Stimulated activated CD4-positive, alpha-beta T cell treated with anti-CD3 and anti-CD28 coated beads, Interleukin-12 subunit alpha, Interleukin-12 subunit beta, amount 100 ng/mL, for 48 hours (primary cell): ENCODE measurements at places on chromosomes 16 and 17.

GRCh38 chr16:86668136-86668910 lies 90.0 kb downstream of the FOXL1 start:
- no peak for DNase-seq

DNA sequence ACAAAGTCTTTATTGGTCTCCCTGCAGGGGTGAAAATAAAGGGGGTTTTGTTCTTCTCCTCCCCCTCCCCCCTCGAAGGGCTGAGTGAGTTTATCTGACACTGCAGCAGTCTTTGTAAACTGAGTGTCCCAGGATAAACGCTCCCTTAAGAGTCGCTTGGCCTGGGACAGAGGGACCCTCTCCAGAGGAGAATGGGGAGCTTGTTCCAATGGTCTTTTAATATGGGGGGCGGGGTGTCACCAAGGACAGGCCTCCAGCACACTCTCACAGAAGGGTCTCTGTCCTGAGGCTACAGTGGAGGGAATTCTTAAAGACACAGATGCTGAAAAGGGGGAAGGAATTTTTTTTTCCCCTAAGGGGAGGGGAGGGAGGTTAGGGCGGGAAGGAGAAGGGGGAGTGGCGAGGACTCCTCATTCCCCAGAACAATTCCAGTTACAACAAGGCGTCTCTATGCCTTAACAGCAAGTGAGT lies 455.5 kb downstream of the SOX9 start:
- no peak for DNase-seq

DNA sequence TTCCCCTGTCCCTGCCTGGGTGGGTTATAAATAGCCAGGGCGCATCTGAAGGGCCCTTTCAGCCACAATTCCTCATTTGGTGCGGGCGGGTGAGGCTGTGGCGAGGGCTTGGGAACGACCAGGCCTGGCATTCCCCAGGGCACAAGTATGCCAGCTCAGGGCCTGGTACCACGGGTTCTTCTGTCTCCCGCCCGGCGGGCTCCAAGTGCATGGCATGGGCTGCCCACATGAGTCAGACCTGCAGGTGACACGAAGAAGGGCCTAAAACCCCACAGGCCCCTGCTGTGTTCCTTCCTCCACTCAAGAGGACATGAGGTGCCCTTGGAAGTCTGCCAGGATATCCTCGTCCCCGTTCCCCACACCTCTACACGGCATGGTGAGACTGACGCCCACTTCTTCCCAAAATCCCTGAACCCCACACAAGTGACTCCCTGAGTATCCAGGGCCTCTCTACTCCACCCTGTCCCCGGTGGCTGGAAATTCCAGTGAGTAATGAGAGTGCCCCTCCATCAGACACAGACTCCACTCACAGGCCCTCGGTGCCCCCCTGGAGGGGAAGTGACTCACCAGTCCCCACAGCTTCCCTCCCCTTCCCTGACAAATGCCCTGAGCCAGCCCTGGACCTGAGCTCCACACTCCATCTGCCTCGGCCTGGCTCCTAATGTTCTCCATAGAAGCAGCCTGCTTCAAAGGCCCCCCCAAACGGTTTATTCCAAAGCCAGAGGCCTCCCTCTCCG lies 68.8 kb downstream of the ABR start:
- no peak for DNase-seq

- DNase-seq: no peak
Measured at GRCh38 chr16:24670623-24671454, 58.6 kb upstream of the TNRC6A start.

DNA sequence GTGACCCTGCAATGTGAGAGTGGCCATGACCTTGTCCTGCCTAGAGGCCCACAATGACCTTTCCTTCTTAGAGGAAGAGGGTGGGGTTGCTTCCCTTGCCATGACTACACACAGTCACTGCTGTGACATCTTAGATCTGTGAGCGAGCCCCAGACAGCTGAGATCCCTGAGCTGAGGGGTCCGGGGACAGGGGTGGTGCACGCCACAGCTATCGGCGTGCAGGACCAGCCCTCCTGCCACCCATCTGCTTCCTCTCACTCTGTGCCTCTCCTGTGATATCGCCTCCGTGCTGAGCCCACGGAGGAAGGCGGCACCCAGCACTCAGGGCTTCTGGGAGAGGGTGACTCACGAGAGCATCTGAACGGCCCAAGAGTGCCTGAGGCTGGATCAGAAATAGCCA lies 35.2 kb downstream of the KIAA0513 start:
- DNase-seq: no peak

DNA sequence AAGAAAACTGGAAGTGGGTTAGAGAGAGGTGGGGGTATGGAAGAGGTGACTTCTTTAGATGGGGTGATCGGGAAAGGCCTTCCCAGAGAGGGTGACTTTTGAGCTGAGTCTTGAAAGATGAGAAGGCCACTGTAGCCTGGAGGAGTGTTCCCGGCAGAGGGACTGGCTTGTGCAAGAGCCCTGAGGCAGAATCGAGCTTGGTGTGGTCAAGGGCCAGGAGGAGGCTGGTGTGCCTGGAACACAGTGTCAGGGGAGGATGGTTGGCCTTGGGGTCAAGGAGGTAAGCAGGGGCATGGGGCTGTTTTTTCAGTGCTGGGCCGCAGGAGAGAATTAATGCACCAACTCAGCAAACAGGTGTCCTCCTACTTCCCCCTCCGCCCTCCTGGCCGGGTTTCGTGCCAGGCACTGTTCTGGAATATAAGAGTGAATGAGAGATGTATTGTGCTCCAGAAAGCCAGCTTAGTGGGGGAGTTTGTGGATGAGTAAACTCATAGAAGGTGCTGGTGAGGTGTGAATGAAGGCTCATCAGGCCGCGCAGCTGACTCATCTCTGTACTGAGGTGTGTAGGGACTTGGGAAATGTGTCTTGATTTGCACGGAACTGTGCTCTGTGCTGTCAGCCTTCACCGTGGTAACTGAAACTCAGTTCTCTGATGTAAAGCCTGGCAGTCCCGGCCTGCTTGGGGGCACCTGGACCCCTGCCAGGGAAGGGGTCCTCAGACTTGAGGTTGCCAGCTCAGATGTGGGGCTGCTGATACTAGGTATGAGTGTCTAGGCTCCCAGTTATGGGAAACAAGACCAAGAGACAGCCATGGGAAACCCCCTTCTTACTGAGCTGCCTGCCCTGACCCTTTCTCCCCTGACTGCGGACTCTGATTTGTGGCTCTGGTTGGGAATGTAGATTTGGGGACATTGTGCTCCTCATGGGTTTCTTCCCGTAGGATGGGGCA lies 15.3 kb downstream of the KSR1 start:
- peak; percentile 79 for DNase-seq

- no peak for DNase-seq
Measured at GRCh38 chr17:54172985-54173316, 350.2 kb downstream of the KIF2B start.

DNA sequence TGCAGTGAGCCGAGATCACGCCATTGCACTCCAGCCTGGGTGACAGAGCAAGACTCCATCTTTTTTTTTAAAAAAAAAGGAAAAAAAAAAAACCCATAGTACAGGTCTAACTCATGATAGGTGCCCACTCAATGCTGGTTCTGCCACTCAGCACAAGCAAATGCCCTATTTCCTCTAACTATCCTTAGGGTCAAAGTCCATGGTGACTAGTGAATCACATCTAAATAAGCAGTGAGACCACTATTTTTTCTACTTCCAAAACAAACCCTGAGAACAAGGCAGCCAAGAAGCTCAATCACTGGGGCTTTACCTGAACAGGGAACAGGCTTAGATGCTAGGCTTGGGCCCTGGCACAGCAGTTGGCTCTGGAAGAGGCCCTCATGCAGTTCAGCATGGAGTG lies 3.4 kb downstream of the BLTP2 start:
- DNase-seq: no peak

- no peak for DNase-seq
Measured at GRCh38 chr16:12763517-12763916, 40.2 kb downstream of the CPPED1 start.

GRCh38 chr16:80899809-80900592 lies 95.6 kb upstream of the CDYL2 start:
- DNase-seq: no peak

- no peak for DNase-seq
Measured at GRCh38 chr16:10663146-10663545, 31.6 kb downstream of the TEKT5 start.

GRCh38 chr17:78613416-78613815 lies 36.2 kb upstream of the DNAH17 start:
- no peak for DNase-seq

DNA sequence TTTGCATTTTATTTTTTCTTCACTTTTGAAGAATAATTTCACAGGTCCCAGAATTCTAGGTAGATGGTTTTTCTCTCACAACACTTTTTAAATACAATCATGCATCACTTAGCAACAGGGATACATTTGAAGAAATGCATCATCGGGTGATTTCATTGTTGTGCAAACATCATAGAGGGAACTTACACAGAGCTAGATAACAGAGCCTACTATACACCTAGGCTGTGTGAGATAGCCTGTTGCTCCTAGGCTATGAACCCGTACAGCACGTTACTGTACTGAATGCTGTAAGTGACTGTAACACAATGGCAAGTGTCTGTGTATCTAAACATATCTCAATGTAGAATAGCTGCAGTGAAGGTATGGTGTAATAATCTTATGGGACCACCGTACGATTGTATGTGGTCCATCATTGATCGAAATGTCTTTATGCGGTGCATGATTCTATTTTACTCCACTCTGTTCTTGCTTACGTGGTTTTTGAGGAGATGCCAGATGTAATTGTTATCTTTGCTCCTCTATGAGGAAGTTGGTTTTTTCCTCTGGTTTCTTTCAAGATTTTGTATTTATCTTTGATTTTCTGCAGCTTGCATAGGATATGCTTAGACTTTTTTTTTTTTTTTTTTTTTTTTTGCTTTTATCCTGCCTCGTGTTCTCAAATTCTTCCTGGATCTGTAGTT lies 35.5 kb upstream of the TMEM92 start:
- DNase-seq: no peak

GRCh38 chr17:27985736-27986399 lies 56.6 kb upstream of the NLK start:
- DNase-seq: no peak

DNA sequence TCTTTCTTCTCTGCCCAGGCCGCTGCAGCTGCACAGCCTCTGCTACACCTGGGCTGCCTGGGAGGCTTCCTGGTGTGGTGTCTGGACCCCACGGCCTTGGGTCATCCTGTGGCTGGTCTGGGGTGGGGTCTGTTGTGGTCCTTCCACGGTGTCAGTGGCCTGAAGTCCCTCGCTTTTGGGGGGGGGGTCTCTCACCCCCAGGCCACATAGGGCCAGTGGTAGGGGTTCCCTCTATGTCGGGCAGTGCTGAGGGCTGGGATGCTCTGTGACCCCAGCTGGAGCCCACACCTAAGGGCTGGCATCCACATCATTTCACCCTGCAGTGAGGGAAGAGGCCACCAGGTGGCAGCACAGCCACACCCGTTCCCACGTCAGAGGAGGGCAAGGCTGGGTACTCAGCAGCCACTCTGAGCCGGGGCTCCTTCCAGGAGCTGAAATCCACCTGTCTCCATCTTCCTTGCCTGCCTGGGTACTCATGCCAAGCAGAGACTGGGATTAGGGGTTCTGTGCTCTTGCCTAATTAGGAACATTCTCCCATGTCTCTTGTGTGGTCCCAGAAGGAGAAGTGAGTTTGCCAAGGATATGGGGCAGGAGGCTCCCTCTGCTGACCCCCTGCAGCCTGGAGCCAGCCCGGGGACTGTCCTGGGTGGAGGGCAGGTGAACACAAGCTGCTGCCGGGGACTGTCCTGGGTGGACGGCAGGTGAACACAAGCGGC lies 13.0 kb downstream of the ENGASE start:
- peak; percentile 62 for DNase-seq

GRCh38 chr16:55294129-55294528 lies 29.9 kb upstream of the IRX6 start:
- no peak for DNase-seq

DNA sequence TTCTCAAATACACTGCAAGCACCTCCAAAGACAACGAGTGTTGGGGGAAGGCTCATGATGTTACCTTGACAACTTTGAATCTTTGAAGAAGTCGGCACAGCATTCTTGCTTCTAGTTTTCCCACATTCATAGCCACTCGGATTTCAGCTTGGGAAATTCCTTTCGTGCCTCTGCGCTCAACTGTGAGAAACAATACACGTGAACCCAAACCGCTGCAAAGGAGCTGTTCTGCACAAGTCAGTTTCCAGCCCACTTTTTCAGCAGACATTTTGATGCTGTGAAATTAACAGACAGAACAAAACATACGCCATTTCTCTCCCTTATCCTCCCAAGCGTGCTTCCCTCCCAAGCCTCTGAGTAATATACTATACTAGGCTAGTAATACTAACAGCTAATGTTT lies 41.2 kb downstream of the GTF3C1 start:
- DNase-seq: no peak
